Cerebellum (tissue), 4 donors: ENCODE measurements at places on chromosomes 6 and 20. TPM values are rescaled to one million over a fixed set of nuclear protein-coding genes. Genes with fewer than 3 reads are reported as not detected.
A peak's percentile ranks its signal among the peaks of the same experiment; 100 is the strongest.

TGM3 gene
- 0.27 TPM for total RNA-seq

ADGRF4 gene
- total RNA-seq, result 0.18 TPM

MICAL1 gene
- 23.7 TPM for total RNA-seq

SOX4 gene
- 217 TPM for total RNA-seq

LST1 gene
- 0.73 TPM for total RNA-seq

LHFPL5 gene
- 1.00 TPM for total RNA-seq

KCNK15 gene
- total RNA-seq, result 0.27 TPM

GRCh38 chr20:54364919-54365318 lies 110.5 kb upstream of the DOK5 start:
- DNase-seq, result no peak

DNA sequence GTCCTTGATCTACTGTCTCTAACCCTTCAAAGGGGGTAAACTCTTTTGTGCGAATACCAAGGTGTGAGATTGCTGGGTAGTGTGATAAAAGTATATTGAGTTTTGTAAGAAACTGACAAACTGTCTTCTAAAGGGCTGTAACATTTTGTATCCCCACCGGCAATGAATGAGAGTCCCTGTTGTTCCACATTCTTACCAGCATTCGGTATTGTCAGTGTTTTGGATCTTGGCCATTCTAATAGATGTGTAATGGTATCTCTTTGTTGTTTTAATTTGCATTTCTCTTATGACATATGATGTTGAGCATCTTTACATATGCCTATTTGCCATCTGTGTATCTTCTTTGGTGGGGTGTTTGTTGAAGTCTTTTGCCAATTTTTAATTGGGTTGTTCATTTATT lies 1090.7 kb downstream of the KIF16B start:
- no peak for DNase-seq

DNA sequence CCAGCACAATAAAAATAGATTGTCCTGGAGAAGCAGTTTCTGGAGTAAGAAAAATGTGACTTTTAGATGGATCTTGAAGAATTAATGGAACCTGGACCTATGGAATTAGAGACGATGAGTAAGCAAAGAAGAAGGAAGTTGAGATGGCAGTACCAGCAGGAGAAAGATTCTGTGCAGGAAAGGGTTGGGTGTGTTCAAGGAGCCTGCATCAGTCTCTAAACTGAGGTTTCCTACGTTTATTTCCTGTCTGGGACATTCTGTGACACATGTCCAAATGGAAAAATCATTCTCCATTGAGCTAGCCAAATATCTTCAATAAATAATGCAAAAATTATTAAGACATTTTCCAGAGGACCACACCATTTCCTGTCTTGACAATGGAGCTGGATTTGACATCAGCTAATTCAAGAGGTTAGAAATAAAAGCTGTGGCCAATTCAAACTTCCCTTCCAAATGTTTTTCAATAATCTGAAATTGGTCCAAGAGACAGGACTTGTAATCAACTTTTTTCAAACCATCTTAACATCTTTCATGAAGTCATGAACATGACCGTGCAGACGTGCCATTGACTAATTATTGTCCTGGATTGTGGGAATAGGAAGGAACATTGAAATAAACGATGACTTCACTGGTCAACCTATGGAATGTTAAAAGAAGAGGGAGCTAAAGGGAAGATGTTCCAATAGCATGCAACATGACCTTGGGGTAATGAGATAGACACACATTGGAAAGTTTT lies 198.3 kb downstream of the ZNF217 start:
- no peak for DNase-seq

GRCh38 chr20:221258-221830 lies 5.7 kb upstream of the DEFB129 start:
- no peak for DNase-seq

DNA sequence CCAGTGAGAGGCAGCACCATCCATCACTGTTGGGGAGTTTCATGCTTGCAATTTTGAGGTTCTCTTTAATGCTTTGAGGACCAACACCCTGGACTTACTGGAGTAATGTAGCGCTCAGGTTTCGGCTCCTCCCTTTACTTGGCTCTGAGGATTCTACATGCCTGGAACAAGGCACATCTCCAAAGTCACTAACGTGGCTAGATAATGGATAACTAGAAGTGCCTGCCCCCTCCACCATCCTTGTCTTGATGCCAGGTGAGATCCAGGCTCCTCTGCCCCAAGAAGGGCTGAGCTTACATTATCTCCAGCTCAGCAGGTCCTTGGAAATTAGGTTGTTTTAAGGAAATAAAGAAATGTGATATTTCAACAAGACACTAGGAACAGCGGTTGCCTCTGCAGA lies 75.5 kb upstream of the ZNFX1 start:
- no peak for DNase-seq

DNA sequence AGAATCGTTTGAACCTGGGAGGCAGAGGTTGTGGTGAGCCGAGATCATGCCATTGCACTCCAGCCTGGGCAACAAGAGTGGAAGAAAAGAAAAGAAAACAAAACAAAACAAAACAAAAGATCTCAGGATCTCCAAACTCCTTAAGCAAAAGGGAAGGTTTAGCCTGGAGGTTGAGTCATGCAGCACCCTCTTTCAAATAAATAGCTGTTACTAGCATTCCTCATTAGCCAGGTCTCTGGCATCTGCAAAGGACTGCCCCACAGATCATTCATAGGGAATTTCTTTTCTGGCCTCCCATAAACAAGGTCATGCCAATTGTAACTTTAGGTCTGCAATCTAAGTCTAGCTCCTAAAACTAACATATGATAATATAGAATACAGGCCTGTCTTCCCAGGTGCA lies 37.2 kb downstream of the EDN1 start:
- DNase-seq, result no peak

DNA sequence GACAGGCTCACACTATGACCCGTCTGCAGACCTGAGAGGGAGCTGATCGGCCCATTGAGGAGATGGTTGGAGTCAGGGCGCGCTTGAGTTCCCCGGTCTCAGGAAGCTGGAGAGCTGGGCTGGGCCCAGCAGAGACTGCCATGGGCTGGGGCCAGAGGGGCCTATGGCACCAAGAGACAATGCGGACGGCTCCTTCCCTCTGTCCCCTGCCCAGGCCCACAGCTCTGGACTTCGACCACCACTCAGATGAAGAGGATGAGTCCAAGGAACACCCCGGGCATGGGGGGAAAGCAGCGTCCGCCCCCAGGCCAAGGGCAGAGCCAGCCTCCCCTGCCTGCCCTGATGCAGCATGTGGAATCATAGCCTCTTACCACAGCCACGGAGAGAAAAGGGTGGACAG lies 40.2 kb upstream of the PHACTR3 start:
- DNase-seq, result no peak

GRCh38 chr6:163427498-163428254 lies 13.2 kb downstream of the QKI start:
- no peak for DNase-seq

DNA sequence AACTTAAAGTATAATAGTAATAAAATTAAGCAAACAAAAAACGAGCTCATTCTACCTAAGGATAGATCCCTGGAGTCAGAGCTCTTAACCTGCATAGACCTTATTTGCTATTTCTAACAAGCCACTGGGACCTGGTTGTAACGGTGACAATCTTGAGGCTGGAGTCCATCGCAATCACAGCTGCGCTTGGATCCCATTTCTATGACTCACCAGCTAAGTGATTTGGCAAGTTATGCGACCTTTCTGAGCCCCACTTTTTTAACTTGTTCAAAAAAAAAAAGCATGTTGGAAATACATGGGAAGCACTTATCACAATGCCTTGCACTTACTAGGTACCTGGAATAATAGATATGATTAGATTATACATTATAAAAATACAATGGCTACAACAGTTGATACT lies 389.5 kb upstream of the CDH4 start:
- DNase-seq, result no peak

- DNase-seq, result no peak
Observed at GRCh38 chr20:2149507-2149906, 47.9 kb downstream of the STK35 start.

GRCh38 chr6:47789553-47789952 lies 7.7 kb downstream of the OPN5 start:
- DNase-seq, result no peak

- DNase-seq, result peak; percentile 7
Observed at GRCh38 chr6:125747589-125748405, 1.6 kb upstream of the HEY2 start.

- no peak for DNase-seq
Observed at GRCh38 chr6:34073540-34073939, 72.3 kb downstream of the GRM4 start.

- no peak for DNase-seq
Observed at GRCh38 chr6:29755295-29755871, 32.1 kb downstream of the HLA-F start.

DNA sequence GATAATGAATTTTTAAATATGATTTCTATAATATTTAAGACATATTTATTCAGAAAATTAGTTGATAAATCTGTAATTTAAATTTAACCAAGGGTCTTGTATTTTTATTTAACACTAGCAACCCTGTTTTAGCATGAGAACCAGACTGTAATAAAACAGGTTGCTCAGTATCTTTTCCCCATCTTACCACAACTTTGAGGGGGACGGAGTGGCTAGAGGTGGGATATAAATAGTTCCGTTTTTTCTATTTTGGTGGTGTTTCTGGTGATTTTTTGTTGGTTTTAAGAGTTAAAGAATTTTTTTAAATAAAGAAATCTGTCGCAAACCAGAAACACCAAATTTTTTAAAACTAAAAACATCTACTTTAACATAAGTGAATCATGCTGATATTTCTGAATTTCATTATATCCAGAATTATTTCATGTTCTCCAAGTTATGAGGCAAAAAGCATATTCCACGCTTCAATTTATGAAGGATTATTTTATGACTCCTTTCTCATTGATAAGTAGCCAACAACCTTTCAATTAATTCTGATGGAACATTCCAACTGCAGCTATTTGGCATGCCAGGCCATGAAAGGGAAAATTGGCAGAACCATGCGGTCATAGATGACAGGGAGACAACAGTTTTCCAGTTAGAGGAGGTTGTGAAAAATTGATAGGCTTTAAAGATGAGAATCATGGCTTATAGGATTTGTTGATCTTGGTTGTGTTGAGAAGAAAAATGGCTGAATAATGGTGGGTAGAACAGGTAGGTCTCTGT lies 151.9 kb upstream of the CARMIL1 start:
- no peak for DNase-seq

GRCh38 chr6:113457751-113458150 lies 399.4 kb upstream of the MARCKS start:
- DNase-seq, result no peak

GRCh38 chr20:41308726-41309413 lies 8.7 kb downstream of the ZHX3 start:
- DNase-seq, result no peak

- DNase-seq, result no peak
Observed at GRCh38 chr20:51540580-51540979, 1.9 kb downstream of the NFATC2 start.

- DNase-seq, result no peak
Observed at GRCh38 chr6:84836366-84836765, 72.0 kb upstream of the TBX18 start.

DNA sequence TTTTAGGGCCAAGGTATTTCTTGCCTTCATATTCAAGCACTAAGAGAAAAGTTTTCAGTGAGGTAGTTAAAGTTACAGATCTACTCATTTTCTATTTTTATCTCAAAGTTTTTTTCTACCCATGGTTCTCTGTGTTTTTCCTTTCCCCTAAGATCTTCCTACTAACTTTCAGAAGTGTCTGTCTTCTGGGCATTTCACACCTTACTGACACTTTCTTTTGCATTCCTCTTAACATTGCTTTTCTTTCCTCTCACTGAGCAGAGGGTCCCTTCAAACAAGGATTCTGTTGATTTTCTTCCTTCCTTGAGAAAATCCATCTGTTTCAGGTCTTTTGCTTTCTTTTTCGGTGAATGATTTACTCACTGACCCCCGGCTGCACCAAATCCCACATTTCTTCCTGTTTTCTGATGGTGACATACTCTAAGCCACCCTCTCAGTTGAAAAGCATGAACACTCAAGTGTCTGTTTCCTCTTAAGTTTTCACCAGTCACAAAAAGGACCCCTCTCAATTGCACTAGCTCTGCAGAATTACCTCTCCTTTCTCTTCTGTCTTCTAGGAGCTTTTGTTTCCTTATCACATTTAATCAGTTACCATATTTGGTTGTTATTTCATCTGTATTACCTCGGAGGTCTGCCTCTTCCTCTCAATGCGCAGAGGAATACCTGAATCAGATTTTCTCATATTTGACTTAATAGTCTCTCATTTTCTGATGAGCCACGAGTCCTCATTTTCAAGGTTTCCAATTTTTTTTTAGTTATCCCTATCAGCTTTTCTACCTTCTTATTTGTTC lies 73.5 kb upstream of the RNF217 start:
- no peak for DNase-seq

DNA sequence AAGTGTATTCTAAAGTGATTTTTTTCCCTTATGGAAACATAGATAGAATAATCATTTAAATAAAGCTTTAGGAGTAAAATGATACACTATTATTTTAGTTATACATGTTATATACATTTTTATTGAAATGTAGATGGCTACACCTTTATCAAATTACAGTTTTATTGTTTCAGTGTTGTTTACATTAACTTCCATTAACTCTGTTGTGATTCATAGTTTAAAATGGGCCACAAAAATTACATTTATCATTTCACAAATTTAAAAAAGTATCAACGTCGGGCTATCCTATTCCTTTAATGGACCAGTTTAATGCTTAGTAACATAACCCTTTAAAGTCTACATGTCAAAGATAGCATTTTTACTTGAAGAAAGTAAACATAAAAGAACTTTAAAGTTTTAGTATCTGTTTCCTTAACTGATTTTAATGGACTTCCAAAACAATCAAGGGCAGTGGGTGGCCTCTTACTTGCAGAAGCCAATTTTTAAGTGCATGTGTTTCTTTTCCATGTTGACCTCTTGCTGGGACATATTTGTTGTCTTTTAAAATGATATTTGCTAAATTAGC lies 47.8 kb upstream of the FLRT3 start:
- DNase-seq, result no peak
